ENCODE measurements at places on chromosomes 1 and 21. TPM values are rescaled to one million over a fixed set of nuclear protein-coding genes. Genes with fewer than 3 reads are reported as not detected.

Gene GPR52
- polyA plus RNA-seq = 0.88 TPM

Gene TNFRSF8
- 0.25 TPM for polyA plus RNA-seq

Gene PBX1
- polyA plus RNA-seq = 60.8 TPM

Gene PRKAA2
- polyA plus RNA-seq = 5.3 TPM

- no peak for DNase-seq
Measured at GRCh38 chr1:225888898-225889601, at the start of gene LEFTY1. Gene LEFTY1, minus strand, starts transcription at chr1:225889146. Its CDS starts 80 bp downstream, at chr1:225889066.

DNA sequence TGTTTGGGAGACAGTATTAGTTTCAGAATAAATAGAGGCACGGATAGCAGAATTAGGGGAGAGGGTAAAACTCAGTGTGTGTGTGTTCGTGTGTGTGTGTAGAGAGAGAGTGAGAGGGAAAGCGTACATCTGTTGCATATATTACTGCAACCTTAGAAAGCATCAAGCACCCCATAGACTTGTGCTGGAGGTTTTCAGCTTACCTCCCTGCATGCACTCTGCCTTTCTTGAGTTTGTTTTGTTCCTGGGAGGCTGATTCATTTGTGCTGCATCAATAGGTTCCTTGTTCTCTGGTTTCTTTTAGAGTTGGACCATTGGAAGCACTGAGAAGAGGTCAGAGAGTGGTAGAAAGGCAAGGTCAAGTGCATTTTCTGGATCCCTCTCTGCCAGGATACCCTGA, 104.4 kb upstream of the KCNK1 start:
- DNase-seq = no peak

Measured in large intestine (tissue), 12 donors.